ENCODE measurements at places on chromosomes 1 and 21.

- DNase-seq, result no peak
Observed at GRCh38 chr1:15153842-15154479, 414 bp downstream of the TMEM51 start.

DNA sequence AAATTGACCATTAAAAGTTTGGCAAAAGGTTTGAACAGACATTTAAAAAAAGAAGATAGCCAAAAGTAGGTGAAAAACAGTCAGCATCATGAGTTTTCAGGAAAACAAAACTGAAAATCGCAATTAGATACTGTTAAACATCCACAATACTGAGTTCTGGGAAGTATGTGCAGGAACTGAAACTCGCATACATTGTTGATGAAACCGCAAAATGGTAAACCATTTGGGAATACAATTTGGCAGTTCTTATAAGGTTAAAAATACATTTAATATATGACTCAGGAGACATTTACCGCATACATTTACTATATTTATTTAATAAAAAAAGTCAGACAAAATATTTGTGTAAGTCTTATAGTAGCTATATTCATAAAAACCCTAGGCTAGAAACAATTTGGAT is 393.2 kb downstream of the COL11A1 start:
- DNase-seq, result no peak

DNA sequence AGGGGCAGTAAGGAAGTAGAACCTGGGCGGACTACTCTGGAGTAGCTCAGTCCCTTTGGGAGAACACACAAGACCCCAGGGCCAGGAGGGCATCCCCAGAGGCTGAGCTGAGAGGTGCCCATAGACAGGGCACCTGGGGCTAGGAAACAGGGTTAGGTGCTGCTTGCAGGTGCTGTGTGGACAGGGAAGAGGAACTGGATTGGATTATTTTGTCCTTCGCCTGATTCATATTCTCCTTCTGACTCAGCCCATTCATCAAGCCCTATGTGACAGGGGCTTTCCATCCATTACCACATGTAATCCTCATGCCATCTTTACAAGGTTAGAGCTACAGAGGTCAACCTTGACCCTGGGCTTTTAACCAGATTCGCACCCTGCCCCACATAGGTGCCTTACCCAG is 183.9 kb downstream of the C1orf94 start:
- DNase-seq, result no peak

- no peak for DNase-seq
Observed at GRCh38 chr1:172278478-172278877, 142.0 kb upstream of the C1orf105 start.

DNA sequence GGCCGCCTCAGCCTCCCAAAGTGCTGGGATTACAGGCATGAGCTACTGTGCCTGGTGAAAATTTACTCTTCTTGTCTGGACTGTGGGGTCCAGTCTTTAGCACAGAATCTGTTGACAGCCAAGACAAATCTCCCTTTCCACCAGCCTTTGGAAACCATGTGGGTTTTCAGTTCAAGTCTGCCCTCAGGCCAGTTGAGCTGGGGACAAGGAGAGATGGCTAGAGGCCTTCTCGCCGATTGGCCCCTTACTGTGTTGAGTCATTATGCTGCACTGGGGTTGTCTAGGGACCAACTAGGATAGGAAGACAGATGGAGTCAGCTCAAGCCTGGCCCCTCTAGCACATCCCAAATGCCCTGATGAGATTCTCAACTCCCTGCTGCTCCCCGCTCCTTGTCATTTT is 8.6 kb upstream of the NKAIN1 start:
- DNase-seq, result no peak

DNA sequence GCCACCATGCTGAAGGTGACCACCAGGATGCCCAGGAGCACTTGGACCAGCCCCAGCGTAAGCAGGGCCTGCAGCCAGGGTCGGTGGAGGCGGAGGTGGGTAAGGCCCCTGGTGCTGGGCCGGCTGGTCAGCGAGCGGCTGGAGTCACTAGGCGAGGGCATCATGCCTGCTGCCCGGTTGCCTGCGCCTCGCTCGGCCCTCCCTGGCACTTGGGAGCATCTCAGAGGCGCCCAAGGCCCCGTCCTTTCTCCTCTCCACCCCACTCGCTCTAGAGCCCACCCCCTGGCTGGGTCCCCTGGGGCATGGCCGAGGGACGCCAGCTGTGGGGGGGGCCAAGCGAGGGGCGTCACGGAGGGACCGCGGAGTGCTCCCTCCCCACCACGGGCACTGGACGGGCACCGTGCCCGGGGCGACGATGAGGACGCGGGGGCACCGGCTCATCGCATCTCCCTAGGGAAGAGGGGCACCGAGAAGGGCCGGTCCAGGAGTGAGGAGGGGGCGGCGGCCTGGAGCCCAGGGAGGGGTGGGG is 505 bp downstream of the ENTREP3 start:
- DNase-seq, result no peak

- no peak for DNase-seq
Observed at GRCh38 chr21:15066123-15066575, 1.3 kb upstream of the NRIP1 start.

DNA sequence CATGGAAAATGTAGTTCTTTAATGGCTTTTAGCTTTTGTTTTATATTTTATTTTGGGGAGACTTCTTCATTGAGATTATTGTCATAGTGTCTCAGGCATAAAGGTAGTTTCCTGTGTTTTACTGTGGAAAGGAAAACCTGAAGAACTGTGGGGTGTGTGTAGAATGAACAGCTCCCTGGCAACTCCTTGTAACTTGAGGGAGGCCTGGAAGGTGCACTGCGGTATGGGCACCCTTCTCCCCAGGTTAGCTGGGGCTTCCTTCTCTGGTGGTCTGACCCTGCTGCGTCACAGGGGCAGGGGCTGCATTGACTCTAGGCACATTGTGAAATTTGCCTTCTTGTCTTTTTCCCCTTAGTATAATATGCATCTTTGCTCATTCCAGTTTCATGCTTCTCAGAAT is 1.7 kb downstream of the ATP1B1 start:
- no peak for DNase-seq

Measured in stimulated activated CD4-positive, alpha-beta T cell treated with anti-CD3 and anti-CD28 coated beads, Interleukin-12 subunit alpha, Interleukin-12 subunit beta, amount 100 ng/mL, for 24 hours (primary cell).